Testis (tissue), 5 donors: ENCODE measurements at places on chromosomes 4 and X.

DNA sequence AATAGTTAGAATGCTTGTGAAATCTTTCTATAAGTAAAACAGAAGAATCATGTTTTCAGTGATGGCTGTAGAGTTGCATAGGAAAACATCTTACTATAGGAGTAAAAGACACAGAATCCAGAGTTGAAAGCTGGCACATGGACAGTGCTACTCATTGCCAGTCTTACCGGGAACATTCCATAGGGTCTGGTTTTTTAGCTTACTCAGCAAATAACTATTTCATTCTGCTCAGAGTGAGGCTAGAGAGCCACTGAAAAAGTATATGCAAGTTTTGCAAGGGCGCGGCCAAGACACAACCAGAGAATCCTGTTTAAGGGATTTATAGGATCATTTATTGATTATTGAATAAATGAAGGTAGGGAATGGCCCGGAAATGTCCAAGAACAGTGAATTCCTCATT lies 60.3 kb downstream of the MTHFD2L start:
- no peak for DNase-seq

DNA sequence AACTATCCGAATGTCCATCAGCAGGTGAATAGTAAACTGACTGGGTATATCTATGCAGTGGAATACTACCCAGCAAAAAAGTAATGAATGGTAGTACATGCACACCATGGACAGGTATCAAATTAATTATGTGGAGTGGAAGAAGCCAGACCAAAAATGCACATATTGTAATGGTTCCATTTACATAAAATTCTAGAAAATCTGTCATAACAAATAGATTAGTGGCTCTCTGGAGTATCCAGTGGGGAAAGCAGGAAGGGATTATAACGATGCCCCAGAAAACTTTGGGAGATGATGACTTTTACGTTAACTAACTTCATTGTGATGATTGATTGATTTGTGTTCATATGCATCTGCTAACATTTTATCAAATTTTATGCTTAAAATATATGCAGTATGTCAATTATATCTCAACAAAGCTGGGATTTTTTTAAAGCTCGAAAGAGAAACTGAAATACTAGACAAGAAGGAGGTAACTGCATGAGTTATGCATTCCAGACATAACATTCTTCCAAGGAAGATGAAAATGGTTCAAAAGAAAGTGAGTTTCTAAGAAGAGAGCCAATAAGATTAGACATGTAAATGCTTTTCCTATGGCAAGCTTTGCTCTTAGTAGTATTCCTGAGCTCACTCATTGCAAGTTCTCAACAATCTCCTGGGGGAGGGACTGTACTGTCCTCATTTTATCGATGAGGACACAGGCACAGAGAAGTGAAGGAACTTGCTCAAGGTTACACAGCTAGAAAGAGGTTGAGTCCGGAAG lies 58.6 kb upstream of the MSX1 start:
- DNase-seq: no peak

- DNase-seq: no peak
Observed at GRCh38 chr4:159549098-159549518, 446.2 kb downstream of the RAPGEF2 start.

DNA sequence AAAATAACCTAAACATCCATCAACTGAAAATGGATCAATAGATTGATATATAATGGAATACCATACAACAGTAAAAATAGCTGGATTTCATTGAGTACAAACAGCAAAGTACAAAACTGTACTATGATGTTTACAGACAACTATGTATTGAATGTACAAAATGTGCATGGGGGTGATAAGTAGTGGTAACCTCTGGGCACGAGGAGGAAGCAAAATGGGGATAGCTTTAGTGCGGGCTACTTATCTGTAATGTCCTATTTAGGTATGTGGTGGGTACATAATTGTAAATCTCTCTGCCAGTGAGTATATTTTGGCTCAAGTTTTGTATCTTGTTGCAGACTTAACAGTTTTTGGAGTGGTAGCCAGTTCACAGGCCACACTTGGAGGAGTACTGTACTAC lies 123.6 kb downstream of the STAG2 start:
- DNase-seq: no peak

DNA sequence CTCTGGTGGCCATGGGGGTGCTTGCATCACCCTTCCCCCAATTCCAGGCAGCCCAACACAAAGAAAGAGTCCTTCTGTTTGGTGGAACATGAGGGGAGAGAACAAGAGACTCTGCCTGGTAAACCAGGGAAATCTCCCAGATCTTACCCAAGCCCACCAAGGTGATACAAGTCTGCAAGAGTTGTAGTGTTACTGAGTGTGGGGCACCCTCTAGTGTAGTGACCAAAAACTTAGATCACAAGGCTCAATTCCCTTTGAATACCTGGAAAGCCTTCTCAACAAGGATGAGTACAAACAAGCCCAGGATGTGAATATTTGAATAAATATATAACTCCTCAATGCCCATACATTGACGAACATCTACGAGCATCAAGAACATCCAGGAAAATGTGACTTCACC lies 64.7 kb downstream of the IL13RA2 start:
- DNase-seq: no peak

GRCh38 chr4:22072726-22073125 lies 124.2 kb upstream of the KCNIP4 start:
- no peak for DNase-seq

DNA sequence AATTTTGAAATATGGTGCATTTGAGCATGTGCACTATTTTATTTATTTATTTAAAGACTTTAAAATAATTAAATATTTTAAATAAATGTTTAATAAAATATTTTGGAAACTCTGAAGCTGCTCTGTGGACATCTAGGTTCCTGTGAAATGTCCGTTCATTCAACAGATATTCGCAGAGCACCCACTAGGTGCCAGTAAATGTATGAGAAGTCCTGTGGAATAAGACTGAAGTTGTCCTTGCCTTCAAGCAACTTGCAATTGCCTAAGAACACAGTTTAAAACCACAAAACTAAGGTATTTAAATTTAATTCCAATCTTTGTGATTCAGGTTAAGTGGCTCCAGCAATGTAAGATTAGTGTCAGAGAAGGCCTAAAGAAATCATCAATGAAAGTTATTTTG lies 306.7 kb downstream of the GBA3 start:
- no peak for DNase-seq

DNA sequence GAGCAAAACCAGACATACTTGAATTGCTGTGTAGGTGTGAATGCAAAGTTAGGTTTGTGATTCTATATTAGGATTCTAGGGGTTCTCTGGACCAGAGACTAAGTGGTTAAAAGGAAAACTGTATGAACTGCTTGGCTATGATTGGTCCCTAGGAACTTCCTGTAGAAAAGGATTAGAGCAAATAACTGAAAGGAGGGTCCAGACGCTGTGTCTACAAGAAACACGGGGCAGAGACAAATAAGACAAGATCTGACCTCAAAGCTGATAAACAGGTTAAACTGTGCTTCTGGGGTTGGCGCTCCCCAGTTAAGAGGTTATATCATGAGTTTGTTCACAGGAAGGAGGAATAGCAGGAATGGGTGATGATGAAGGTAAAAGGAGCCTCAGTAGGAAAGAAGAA lies 183.6 kb downstream of the MGST2 start:
- DNase-seq: no peak

GRCh38 chrX:100379388-100379986 lies 30.6 kb downstream of the PCDH19 start:
- DNase-seq: no peak

GRCh38 chr4:99201690-99202089 lies 17.4 kb downstream of the ADH6 start:
- DNase-seq: no peak

GRCh38 chr4:70895811-70896491 lies 6.2 kb upstream of the MOB1B start:
- DNase-seq: no peak
